ENCODE measurements at places on chromosomes 3 and 15.

DNA sequence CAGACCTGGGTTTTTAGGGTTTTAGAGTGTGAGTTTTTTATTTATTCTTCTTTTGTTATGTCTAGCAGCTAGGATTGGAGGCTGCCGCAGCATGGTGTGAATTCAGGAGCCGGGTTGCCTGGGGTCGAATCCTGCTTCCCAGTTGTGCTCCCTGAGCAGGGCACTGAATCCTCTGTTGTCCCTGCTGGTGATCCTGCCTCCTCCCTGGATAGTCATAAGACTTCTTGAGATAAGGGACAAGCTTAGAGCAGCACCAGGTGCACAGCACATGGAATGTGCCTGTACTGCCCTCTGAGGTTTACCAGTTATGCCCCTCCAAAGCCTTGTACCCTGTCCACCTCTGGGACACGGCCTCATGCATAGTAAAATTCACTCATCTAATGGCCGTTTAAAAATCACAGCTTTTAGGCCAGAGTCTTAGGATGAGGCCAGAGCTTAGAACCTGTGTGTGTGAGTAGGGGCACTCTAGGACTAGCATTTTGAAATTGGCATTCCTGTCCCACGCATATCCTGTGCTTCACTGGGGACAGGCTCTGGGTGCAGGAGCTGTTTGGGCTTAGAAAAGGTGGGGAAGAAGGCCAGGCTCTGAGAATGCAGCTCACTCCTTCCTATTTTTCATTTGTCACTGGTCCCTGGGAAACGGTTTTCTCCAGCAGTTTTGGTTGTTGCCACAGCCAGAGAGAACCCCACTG, 47.7 kb downstream of the CHCHD6 start:
- DNase-seq = no peak

DNA sequence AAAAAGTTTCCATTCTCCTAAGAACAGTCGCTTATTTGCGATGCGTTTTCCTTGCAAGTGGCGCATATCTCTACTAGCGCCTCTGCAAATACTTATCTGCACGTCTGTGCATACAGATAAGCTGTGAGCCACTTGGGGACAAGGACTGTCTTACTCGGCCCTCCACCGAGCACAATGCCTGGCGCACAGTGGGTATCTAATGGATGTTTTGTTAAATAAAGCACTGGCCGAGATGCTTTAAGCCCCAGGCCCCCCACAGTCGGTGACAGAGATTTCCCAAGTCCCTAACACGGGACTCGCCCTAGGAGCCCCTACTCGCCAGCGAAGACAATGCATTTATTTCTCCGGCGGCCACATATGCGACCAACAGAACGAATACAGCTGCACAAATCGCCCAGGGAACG, 503 bp downstream of the HLTF start:
- peak; percentile 77 for DNase-seq

DNA sequence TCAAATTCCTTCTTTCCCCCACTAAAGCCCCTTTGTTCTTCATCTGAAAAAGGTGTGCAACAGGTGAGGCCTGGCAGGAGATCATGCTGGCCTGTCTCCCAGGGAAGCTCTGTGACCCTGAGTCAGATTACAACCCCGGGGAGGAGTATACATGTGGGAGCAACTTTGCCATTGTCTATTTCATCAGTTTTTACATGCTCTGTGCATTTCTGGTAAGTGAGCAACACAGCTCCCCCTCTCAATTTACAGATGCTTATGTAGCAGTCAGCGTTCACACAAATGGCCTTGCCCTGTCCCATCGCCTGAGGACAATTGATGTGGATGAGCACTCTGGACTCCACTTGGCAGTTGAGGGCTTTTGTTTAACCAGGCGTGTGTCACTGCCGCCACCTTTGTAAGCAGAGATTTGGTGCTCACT, 70.4 kb downstream of the CHDH start:
- DNase-seq = no peak

DNA sequence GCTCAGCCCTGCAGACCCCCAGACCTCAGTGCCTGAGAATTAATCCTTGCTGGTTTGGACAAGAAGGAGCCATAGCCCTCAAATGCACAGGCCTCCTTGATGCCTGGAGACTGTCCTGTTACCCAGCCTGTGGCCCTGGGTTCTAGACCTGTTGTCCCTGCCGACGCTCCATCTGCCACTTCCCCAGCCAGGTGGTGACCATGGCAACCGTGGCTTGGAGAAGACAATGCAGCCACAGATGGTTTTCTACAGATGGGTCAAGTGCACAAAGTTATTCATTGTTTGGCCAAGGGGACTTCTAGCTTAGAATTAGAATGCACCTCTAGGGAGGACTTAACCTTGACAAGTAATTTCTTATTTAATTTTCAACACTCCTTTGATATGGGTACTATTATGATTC, 297.1 kb downstream of the UACA start:
- peak; percentile 25 for DNase-seq

DNA sequence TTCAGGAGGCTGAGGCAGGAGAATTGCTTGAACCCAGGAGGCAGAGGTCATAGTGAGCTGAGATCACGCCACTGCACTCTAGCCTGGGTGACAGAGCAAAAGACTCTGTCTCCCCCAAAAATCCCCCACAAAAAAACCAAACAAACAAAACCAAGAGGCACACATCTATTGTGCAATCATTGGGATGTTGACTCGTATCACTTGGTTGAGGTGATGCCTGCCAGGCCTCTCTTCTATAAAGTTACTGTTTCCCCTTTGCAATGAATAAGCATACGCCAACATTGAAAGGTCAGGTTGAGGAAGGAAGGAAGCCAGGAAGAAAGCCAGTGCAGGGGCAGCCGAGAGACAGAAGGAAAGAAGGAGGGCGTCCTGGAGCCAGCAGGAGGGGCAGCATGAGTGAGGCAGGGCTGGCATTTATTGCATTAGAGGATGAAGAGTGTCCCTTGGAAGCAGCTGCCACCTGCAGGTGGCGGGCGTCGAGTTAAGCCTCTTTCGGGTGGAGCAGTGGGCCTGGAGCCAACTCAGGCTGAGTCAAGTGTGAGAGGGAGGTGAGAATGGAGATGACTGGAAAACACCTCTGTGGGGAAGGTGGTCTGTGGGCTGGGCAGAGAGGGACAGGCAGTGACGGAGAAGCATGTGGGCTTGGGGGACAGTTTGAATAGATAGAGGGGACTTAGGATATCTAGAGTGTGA, 8.3 kb upstream of the CSPG4 start:
- DNase-seq = no peak

Measured in spleen (tissue), 13 donors.